Left lobe of liver (tissue), 2 donors: ENCODE measurements at places on chromosomes 5 and 9.
A peak's percentile ranks its signal among the peaks of the same experiment; 100 is the strongest.

GRCh38 chr9:99004717-99005460 lies 61.2 kb downstream of the COL15A1 start:
- peak; percentile 23 for DNase-seq

DNA sequence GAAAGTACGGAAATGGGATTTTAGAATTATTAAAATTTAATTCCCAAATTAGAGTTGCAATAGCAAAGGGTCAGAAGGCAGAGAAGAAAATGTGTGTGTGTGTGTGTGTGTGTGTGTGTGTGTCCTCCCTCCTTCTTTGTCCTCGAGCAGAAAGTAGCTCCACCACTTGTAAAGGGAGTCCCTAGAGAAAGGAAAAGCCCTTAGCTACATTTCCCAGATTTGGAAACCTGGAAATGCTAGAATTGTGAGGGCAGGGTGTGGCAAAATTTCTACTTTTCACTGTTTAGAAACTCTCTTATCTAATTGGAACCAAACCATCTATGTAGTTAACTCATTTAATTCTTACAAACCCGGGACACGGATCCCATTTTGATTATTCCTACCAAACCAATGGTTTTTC lies 33.2 kb upstream of the LIFR start:
- DNase-seq = no peak

DNA sequence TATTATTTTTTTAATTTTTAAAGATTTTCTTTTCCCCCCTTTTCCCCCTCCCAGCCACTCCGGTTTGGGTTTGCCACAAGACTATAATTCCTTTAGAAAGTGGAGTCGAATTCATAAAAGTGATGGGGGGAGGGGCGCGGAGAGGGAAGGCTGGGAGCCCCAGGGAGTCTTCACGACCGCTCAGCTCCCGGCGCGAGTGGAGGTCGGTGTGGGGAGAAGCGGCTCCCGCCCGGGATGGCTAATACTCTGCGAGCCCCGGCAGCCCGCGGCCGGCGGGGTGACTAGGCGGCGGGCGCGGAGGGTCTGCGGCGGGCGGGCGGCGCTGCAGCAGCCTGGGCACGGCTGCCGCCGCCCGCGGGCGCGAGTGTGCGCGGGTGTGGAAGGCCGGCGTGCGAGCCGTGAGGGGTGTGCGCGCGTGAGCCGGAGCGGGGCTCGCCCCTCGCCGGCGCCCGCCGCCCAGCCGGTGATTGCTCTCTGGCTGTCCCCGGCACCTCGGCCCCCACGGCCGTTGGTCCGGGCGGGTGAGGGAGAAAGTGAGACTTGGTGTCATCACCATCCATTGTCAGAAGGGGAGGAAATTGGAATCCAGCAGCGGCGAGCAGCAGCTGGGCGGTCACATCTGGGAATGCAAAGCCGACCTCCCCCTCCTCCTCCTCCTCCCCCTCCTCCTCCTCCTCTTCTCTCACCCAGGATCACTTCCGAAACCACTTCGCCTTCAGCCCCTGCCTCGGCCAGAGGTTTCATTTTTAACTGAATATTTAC lies at the start of gene PARP8:
TSS of gene PARP8 (plus strand) at position 377 of the 762 bp plus-strand sequence. CDS start 459 bp downstream, outside the sequence.
- DNase-seq = peak; percentile 58

- no peak for DNase-seq
Observed at GRCh38 chr5:81164936-81165335, 68.2 kb upstream of the CKMT2 start.

- no peak for DNase-seq
Observed at GRCh38 chr5:98110791-98111190, 662.7 kb upstream of the RGMB start.

DNA sequence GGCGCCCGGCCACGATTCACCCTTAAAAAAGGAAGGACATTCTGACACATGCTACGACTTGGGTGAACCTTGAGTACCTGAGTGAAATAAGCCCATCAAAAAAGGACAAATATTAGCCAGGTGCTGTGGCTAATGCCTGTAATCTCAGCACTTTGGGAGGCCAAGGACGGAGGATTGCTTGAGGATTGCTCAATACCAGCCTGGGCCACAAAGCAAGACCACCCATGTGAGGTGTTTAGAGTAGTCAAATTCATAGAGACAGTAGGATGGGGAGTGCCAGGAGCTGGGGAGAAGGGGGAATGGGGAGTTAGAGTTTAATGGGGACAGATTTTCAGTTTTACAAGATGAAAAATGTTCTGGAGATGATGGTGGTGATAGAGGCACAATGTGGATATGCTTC lies 32.1 kb upstream of the IER5L start:
- DNase-seq = no peak

DNA sequence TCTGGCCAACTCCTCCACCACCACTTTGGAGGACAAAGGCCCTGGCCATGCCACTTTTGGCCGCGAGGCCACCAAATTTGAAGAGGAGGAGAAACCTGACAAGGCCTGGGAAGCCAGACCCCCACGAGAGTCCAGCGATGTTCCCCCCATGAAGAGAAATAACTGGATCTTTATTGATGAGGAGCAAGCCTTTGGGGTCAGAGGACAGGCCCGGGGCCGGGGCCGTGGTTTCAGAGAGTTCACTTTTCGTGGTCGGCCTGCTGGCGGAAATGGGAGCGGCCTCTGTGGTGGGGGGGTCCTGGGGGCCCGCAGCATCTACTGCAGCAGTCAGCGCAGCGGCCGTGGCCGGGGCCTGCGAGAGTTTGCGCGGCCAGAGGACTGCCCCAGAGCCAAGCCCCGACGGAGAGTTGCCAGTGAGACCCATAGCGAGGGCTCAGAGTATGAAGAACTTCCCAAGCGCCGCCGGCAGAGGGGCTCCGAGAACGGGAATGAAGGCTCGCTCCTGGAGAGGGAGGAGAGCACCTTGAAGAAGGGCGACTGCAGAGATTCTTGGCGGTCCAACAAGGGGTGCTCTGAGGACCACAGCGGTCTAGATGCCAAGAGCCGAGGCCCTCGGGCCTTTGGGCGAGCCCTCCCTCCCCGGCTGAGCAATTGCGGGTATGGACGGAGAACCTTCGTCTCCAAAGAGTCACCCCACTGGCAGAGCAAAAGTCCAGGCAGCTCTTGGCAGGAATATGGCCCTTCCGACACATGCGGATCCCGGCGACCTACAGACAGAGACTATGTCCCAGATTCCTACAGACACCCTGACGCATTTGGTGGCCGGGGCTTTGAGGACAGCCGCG lies 27.4 kb upstream of the POMT1 start:
- DNase-seq = no peak

DNA sequence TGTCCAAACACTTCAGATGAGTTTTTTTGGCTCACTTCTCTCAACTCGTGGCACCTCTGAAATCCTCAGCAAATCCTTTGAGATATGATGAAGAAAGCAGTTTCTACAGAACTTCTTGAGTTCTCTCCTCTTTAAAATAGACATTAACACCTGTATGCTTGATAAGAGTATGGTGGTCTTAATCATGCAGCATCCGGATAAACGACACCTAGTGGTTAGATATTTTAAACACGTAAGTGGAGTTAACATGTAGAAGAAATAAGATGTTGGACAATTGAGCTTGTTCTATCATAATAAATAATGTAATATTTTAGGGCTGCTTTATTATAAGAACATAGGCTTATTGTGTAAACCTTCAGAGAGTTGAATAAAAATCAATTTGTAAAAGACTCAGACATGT lies 324.8 kb downstream of the CYLC2 start:
- DNase-seq = no peak

GRCh38 chr9:120944434-120944843 lies 17.8 kb upstream of the TRAF1 start:
- DNase-seq = no peak

- no peak for DNase-seq
Observed at GRCh38 chr9:101366038-101366756, 18.6 kb downstream of the BAAT start.

- no peak for DNase-seq
Observed at GRCh38 chr9:113742878-113743277, 133.2 kb upstream of the ZNF618 start.

DNA sequence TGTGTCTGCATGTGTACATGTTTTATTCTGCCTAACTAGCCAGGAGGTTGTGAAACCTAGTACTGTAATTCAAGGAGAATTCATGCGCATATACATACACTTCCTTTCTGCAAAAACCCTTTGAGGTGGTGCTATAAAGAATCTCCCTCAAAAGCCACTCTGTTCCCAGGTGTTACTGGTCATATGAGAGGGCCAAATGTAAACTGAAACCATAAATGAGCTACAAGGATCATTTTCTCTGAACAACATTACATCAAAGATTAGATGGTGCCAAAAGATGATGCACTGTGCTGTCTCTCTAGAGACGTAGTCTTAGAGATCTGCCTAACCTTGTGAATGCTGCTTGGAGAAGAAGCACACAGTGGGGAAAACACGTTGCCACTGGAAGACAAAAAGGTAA lies 15.7 kb downstream of the NREP start:
- no peak for DNase-seq

DNA sequence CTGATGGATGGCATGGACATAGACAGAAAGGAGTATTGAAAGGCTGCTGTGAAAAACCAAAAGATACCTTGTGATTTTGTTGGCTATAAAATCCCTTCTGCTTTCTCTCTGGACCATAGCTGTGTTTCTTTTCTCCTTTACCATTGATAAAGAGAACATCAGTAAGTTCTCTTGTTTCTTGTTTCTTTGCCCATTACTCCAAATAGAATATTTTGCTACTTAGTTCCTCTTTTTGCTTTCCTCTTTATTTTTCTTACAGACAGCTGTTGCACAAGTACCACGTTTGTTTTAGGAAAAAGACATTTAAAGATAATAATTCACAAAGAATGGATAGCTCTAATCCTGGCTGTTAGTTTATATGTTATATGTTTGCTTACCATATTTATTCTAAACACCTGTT lies 1129.2 kb downstream of the DTWD2 start:
- no peak for DNase-seq

DNA sequence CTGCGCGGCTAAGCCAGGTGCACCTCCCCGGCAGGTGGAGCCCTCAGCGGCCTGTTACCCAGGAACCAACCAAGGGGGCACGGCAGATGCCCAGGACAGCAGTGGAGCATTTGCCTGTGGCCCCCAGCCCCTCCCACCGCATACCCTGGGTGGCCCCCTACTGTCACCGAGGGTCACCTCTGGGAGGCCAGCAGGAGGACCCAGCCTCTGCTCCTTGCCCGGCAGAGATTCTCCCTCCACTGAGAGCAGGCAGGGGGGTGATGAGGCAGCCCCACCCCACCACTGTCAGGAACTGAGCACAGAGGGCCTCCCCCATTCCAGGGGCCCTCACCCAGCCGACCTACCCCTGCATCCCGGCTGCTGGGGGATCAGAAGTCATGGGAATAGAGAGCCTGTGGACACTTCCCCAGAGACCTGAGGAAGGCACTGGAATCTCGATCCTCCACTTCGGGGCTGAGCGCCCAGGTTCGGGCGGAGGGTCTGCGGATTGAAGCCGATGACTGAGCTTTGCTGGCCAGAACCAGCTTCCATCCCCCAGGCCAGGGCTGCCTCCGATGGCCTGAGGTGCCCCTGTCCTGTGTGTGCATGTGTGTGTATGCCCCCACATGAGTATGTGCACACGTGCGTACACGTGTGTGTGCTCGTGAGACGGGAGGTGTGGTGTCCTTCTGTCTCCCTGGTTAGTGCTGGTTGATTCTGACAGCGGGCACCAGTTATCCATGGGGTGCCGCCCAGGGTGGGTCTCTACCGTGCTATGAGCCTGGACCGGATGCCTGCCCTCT lies at the start of gene QRFP:
TSS of gene QRFP (minus strand) at position 580 of the 782 bp plus-strand sequence. CDS start 2,974 bp downstream, outside the sequence.
- DNase-seq = no peak

GRCh38 chr9:129602598-129603415 lies 18.1 kb downstream of the C9orf50 start:
- DNase-seq = no peak

GRCh38 chr5:58088941-58089340 lies 370.9 kb downstream of the PLK2 start:
- DNase-seq = no peak

DNA sequence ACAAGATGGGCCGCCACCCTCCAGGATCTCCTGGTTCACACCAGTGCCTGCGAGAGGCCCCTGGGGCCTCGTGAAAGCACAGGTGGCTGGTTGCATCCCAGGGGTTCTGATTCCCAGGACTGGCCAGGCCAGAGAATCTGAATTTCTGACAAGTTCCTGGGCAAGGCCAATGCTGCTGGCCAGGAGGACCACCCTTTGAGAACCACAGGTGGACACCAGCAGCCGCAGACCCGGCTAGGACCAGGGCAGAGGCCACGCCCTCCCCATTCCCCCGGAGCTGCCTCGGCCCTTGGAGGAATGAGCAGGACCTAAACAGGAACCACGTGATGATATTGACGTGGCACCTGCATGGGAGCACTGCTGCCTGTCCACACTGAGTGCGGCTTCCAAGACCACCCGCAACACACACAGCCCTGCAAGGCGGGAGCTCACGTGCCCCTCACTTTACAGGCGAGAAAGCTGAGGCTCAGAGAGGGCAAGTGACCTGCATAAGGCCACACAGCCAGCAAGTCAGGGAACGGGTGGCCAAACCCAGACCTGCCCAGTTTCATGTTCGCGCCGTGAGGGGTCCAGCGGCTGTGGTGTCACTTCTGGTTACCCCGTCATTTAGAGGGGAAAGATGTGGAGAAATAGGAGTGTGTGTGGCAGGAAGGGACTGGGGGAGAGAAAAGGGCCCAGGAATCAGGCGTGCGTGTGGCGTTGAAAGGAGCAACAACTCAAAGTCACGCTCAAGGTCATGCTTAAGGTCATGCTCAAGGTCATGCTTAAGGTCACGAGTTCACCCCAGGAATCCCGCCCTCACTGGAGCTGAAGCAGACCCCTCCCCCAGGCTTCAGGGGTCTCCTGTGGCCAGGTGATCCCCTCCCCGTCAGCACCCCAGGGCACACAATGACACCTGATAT lies 105.9 kb upstream of the IER5L start:
- peak; percentile 41 for DNase-seq

DNA sequence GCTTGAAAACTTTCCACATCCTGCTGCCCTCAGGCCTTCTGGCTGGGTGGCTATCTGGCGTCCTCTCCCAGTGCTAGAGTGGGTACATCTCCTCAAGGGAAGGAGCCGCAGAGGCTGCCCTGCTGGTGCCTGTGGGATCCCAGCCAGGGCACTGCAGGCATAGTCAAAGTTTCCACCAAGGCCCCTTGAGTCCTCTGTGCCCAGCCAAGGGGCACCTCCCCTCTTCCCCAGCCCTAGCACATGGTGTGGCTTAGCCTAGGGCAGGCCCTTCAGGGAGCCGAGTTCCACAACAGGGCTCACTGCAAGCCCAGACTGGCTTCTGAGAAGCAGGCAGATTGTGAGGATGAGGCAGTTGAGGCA lies 103.2 kb downstream of the RGS3 start:
- DNase-seq = no peak

GRCh38 chr5:128101676-128102075 lies 18.1 kb downstream of the SLC12A2 start:
- no peak for DNase-seq

DNA sequence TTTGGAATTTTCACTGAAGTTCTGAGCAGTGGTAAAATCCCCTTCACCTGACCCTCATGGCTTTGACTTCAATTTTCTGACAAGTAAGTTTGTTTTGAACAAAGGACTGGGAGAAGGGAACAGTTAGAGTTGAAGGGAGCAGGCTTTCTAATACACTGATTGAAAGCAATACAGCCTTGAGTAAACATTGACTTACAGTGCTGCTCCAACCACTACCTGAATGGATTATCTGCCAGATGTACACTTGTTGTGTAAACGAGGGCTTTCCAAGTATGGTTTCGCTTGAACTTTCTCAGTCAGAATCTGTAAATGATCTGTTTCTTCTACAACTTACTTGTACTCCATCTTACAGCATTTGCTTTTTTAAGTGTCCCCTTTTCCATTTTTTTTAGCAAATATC lies 1414.9 kb upstream of the NUDT12 start:
- DNase-seq = no peak

- DNase-seq = no peak
Observed at GRCh38 chr9:27489087-27489876, 34.8 kb upstream of the IFNK start.

- DNase-seq = no peak
Observed at GRCh38 chr5:14235872-14236271, 92.7 kb downstream of the TRIO start.

- no peak for DNase-seq
Observed at GRCh38 chr5:4207486-4207885, 611.9 kb downstream of the IRX1 start.
